Aortic smooth muscle cell (primary cell): ENCODE measurements at places on chromosomes 4 and X. TPM values are rescaled to one million over a fixed set of nuclear protein-coding genes. Genes with fewer than 3 reads are reported as not detected.

Gene RHOH
- total RNA-seq, result not detected in 2 replicates

Gene SPANXA1
- not detected in 2 replicates for total RNA-seq

Gene COL4A6
- 4.4 and 7.3 TPM in 2 replicates for total RNA-seq

Gene MAGEB17
- not detected in 2 replicates for total RNA-seq

Gene KCND1
- 0.56 and 0.79 TPM in 2 replicates for total RNA-seq

Gene ARMCX1
- 64.3 and 75.3 TPM in 2 replicates for total RNA-seq

Gene SHISA3
- total RNA-seq, result 22.0 and 37.5 TPM in 2 replicates

Gene ZMYM3
- total RNA-seq, result 7.7 and 10.7 TPM in 2 replicates

Gene CAMK2D
- 292 and 324 TPM in 2 replicates for total RNA-seq

Gene WDR44
- total RNA-seq, result 13.7 and 16.1 TPM in 2 replicates

Gene ARMCX2
- 62.1 and 95.6 TPM in 2 replicates for total RNA-seq
